H7 (cell line): ENCODE measurements at places on chromosomes 1 and 21.

- DNase-seq, result no peak
Measured at GRCh38 chr1:171581766-171582165, 40.3 kb upstream of the MYOCOS start.

- no peak for DNase-seq
Measured at GRCh38 chr1:112881742-112882127, 74.3 kb downstream of the SLC16A1 start.

DNA sequence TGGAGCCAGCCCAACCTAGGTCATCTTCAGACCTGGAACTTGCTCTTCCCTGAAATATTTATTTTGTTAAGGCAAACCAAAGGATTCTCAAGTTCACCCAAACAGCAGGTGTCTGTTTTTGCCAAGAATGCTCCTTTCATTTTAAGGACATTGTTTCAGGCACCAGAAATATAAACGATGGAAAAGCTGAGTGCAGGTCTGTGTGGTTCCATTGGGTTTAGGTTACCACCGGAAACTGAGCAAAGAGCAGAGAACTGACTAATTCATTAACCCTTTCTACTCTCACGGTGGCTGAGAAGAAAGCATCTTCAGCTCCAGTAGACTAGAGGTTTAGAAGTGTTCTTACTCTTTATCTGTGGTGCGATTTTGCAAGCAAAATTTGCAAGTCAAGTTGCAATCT is 38.0 kb upstream of the ZC3H11B start:
- DNase-seq, result no peak

- DNase-seq, result no peak
Measured at GRCh38 chr1:35499652-35500176, 57.5 kb downstream of the KIAA0319L start.

GRCh38 chr1:26154750-26155149 is 4.1 kb upstream of the FAM110D start:
- DNase-seq, result peak; percentile 89

DNA sequence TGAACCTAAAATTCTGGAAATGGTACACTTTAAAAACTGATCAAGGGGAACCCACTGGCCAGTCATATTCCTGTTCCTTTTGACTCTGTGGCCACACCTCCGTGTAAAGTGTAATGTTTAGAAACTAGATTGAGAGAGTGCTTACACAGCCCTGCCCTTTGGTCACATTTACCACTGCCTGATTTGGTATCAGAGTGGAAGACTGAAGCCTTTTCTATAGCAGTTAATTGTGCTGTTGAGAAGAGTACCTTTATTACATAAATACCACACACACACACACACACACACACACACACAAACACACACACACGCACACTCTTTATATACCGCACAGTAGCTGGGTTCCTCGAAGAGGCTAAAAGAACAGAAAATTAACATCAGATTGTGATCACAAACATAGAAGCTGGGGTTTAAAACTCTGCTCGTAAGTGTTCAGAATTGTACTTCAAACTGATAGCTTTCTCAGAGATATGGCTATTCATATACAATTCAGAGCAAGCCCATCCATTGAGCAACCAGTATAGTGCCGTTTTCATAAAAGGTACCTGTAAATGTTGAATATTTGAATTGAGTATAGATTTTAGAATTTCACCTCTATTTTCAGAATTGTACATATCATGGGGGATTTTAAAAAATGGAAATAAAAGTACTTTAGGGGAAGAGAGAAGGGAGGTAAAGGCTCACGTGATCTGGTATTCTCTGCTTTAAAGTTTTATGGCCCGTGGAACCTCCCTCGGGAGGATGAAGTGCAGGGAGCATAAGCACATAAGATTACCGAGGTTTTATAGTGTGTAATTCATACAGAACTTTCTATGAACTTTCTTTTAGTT is 37.5 kb downstream of the CAMTA1 start:
- DNase-seq, result no peak

DNA sequence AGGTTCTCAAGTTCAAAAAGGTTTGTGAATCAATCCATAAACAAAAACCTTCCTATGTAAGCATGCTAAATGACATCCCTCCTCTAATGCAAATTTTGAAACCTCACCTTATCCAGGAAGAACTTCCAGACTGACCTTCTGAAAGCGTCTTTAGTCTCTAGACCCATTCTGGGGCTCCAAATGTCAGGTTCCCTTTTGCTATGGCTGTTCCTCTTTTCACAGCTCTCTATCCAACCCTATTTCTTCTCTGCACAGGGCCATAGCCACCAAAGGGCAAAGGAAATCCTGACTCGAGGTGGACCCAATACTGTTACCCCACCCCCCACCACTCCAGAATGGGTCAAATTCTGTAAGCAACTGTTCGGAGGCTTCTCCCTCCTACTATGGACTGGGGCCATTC is 3.4 kb downstream of the ATP1A4 start:
- DNase-seq, result no peak

- peak; percentile 81 for DNase-seq
Measured at GRCh38 chr1:6465461-6466005, 440 bp downstream of the TNFRSF25 start.

DNA sequence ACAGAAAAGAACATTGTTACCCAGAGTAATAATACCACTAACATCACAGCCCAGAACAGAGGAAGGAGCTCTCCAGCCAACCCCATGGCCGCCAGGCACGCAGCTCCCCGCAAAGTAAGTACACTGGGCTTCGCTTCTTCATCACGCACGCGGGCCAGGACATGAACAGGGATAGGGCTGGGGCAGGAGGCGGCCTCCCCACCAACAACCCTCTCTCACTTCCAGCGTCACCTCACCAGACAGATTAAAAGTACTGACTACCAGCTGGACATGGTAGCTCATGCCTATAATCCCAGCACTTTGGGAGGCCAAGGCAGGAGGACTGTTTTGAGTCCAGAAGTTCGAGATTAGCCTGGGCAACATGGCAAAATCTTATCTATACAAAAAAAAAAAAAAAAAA is 78.3 kb downstream of the NPHP4 start:
- DNase-seq, result peak; percentile 35

DNA sequence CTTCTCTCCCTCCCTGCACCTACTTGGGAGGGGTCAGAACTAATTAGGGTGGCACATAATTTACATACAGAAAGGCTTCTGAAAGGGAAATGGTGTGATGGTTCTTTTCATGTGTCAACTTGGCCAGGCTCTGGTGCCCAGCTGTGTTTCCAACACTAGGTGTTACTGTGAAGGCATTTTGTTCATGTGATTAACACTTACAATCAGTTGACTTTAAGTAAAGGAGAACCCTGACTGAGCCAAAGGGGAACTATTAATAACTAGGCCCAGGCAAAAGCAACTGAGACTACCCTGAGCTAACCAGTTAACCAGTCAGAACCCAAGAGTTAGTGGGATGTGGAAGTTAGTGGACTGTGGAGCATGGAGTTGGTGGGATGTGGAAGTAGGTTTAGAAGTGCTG is 114.9 kb downstream of the SEC16B start:
- no peak for DNase-seq

DNA sequence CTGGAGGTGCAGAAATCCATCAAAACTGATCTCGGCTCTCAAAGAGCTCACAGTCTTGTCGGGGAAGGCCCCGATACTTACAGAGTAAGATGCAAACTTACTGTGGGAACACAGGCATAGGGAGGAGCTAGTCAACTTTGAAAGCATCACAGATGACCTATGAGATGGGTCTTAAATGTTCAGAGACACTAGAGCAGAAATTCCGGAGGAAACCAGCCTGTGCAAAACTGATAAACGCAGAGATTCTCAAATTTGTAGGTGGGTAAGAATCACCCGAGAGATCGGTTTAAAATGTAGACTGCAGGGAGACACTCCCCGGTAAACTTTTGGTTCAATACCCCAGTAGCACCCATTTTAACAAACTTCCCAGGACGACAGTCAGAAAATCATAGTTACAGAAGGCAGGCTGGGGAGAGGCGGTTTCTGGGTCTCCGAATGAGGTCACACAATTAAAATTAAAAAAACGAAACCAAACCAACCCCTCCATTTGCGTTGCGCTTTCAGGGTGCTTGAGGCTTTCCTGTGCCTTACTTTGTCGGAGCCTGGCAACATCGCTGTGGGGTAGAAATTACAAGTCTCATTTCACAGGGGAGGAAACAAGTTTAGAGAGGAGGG is 755 bp upstream of the THRAP3 start:
- DNase-seq, result peak; percentile 38

DNA sequence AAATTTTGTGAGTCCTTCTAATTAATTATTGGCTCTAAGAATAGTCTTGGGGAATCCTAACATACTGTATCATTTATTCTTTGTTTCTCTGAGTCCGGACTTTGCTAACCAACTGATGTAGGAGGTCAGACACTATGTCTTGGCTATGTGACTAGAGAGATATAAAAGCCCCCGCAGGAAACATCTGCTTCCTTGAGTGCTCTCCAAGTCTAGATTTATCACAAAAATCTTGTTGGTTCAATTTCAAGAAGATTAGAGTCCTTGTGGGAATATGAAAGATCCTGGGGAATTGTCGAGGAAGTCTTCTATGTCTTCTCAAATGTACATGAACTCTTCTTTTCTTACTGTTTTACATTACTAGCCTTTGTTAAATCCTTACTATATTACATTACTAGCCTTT is 1712.5 kb downstream of the NCAM2 start:
- DNase-seq, result no peak

DNA sequence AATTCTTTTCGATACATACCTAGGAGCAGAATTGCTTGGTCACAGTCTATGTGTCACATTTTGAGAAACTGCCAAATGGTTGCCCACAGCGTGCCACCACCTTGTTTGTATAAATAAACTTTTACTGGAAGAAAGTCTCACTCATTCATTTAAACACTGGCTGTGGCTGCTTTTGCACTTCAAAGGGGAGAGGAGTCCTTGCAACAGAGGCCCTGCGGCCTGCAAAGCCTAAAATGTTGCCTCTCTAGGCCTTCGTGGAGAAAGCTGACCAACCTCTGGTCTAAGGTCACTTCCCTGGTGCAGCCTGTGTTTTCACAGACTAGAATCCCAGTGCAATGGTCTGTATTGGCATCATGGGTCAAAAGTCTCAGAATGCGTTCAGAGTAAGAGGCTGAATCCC is 8.3 kb downstream of the RIPK4 start:
- no peak for DNase-seq

GRCh38 chr1:219798283-219799030 is 129.9 kb downstream of the SLC30A10 start:
- DNase-seq, result no peak

GRCh38 chr1:210584439-210585113 is 255.9 kb downstream of the HHAT start:
- peak; percentile 59 for DNase-seq

DNA sequence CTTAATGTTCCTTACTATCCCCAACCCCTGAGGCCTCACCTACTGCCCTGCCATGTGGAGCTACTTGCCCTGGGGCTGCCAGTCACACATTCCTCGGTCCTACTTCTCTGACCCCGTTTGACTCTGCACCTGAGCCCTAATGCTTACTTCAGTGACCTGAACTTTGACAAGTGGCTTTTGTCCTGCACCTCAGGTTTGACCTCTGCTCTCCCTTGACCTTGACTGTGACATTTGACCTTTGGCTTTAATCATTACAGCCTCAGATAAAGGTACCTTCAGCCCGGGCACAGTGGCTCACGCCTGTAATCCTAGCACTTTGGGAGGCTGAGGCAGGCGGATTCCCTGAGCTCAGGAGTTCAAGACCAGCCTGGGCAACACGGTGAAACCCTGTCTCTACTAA is 22.8 kb downstream of the MR1 start:
- DNase-seq, result no peak

GRCh38 chr1:12208271-12208670 is 21.6 kb upstream of the VPS13D start:
- no peak for DNase-seq

- no peak for DNase-seq
Measured at GRCh38 chr1:58201492-58202106, 344.9 kb downstream of the OMA1 start.

GRCh38 chr1:4638345-4638729 is 16.1 kb upstream of the AJAP1 start:
- no peak for DNase-seq

GRCh38 chr1:198283222-198283621 is 126.4 kb downstream of the NEK7 start:
- no peak for DNase-seq

DNA sequence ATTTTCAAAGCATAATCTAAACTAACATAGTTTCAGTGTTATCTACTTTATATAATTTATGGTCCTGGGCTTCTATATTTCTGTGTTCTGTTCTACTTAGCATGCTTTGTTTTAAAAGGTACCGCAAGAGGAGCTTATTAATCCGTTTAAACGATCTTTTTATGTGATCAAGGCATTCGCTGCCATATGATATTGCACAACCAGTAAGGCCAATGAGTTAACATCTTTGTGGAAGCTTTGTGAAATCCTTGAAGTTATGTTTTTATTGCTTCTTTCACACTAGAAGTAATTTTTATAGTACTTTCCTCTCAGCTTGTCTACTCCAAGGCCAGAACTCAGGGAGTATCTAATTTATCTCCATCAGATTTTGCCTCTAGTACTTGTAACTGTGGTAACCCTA is 8.9 kb downstream of the LRRC8C start:
- no peak for DNase-seq

DNA sequence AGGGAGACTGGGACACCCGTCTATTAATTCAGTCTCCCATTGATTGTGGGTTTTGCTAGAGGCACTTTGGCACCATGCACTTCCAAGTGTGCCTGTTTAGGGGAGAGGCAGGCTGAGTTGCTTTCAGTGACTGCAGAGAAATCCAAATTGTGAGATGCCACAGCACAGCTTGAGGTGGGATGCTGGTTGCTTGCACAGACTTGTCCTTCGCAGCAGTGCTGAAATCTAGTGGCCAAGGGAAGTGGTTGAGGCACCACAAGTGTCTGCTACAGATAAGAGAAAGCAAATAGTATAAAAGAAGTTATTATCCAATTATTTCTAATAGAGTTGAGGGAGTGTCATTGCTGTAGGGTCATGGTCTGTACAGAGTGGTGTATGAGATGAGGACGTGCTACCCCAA is 40.0 kb upstream of the APP start:
- DNase-seq, result no peak

DNA sequence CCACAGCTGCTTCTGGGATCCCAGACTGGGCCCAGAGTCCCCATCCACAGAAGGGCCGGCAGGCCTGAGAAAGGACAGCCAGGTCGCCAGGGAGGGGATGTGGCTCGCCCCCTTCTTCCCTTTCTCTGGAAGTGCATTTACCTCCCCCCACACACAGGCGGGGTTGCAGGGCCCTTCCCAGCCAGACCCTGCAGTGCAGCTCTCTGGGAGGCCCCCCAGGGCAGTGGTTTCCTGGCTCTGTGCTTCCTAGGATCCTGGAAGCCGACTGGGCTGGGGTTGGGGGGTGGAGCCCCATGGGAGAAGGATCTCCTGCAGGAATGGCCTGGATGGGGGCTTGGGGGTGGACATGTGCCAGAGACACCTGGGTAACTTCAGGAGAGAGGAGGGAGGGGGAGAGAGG is 4.2 kb upstream of the COL6A1 start:
- DNase-seq, result peak; percentile 81

GRCh38 chr1:203692565-203693470 is 66.2 kb downstream of the ATP2B4 start:
- DNase-seq, result no peak

DNA sequence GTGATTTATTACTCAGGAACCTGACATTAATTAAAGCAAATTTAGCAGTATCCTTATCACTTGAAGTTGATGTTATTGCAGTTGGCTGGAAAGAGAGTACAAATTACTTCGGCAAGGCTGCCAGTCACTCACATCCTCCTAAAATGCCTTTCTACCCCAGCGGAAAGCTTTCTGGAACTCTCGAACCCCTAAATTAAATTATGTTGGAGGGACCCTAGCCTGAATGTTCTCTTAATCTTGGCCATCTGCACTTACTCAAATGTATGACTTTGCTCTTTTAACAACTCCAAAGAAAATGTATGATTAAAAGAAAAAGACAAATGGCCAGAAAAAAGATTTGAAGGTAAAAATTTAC is 242.6 kb upstream of the USP25 start:
- no peak for DNase-seq
